Stomach (tissue), 19 donors: ENCODE measurements at places on chromosomes 6 and 20.

DNA sequence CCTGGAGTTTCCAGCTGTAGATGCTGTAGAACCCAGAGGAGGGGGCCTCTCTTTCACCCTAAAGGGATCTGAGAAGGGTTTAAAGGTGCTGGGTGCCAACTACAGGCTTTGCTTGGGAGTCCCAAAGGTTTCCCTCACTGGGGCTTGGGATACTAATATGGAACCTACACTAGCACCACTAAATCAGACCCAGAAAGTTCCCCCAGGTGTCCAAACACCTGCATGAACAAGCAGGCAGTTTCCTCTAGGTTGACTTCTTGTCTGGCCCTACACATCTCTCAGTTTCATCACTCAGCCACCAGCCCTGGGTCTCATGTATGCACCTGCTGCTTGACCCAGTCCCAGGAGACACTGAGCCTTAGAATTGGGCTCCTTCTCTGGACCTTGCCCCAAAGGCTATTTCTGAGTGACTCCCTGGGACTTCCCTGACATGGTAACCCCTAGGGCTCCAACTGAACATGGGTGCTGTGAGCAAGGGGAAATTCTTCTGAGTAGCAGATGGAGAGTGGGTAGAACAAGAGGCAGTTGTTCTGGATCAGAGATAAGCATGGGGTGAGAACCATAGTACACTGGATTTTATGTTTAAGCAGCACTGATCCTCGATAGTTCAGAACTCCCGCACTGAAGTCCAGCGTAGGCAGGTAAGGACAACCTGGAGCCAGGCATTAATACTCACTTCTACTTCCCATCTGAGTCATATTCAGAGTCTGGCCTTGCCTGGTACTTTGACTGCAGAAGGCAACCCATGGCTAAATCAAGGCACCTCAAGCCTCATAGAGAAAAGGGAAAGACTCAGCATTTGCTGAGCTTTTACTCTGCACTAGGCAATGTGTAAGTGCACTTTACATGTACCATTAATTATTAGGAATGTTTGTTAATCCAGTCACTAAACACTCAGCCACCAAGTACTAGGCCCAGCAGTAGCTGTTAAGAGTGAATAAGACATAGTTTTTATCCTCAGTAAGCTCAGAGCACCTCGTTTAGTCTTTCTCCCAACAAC, 16.8 kb downstream of the BCL2L1 start:
- DNase-seq = no peak

DNA sequence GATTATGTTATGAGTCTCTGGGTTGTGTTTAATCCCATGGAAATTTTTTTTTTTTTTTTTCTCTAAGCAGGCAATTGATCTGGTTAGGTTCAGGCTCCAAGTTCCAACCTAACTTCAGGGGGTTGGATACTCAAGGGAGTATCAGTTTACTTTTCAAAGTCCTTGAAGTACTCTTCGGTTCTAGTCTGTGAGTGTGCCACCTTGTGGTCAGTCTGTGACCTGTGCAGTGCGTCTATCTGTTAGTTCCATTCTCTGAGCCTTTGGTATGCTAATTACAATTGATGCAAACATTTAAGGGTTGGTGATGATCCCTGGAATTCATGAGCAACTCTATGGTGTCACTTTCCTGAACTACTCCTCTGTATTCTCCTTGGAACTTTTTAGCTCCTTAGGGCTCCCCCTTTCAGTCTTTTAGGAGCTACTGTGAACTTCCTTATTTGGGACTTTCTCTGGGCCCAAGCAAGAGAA, 342.0 kb downstream of the SOX4 start:
- peak; percentile 55 for DNase-seq

DNA sequence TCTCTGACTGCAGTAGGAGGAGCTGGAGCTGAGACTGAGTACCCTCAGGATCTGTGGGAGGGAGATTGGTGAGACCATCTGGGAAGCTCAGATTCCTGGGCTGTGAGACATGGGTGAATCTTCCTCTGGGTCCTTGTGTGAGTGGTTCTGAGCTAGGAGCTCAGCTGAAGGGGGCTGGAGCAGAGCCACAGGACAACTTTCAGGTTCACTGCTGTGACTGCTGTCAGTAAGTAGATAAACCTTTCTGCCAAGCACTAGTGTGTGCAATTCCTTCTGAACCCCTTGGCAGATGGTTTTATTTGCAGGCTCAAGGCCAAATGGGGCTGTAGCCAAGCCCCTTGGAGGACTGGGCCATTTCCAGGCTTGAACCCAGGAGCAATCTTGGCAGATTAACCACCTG, 49.6 kb upstream of the SNAP91 start:
- DNase-seq = no peak

DNA sequence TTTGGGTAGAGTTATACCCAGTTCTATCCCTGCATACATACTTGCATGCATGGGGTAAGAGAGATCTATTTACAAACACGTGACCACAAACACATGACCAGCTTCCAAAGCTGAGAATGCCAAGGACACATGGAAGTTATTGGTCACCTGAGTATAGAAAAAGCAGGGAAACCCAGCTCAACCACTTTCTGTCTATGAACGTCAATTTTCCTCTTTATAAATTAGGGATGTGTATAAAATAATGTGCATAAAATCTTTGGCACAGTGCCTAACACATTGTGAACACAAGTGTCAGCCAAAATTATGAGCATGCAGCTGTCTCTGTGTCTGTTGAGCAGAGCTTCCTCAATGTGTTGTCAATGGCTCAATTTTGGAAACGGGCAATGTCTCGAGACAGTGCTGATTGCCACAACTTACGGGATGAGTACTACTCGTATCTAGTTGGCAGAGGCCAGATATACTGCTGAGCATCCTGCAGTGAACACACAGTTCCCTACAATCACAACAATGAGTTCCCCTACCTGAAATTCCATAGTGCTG, 44.9 kb downstream of the TPD52L1 start:
- peak; percentile 25 for DNase-seq

GRCh38 chr6:43242908-43243663, at the start of gene TTBK1:
Gene TTBK1, plus strand, starts transcription at chr6:43243481. Its CDS starts 3,180 bp downstream, at chr6:43246661.
- DNase-seq = no peak

DNA sequence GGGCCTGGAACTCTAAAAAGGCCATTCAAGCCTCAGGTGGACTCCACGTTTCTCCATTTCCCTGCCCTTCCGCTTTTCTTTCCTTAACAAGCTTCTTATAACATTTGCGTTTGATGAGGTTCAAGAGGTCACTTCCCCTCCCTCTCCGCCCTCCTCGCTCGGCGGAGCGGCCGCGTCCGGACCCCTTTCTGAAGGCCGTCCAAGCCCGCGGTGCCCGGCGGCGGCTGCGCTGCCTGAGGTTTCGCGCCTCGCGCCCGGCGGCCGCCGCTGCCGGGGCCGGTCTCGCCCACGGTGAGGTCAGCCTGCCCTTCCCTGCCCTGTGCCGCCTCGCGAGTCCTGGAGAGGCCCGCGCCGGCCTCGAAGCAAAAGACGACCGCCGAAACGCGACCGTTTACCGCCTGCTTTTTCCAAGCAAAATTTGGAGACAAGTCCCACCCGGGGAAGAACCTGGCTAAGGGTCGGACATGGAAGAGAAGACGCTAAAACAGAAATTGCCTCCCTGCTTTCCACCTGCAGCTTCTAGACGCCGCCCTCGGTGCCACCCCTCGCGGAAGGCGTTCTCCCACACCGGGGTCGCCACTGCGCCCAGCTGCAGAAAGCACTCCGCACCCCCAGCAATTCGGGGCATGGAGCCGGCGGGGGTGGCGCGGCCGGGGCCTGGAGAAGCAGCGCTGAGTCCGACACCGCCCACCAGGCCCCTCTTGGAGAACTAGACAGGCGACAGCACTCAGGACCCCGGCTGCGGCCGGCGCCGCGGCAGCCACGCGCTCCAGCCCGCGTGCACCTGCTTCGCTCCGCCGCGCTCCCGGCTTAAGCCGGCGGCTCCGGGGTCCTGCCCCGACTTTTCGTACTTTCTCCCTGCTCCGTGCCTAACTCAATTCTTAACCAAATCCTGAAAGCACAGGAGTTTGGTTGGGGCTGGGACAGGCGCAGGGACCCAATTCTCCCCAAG, 11.0 kb upstream of the FOXF2 start:
- no peak for DNase-seq

- no peak for DNase-seq
These were observed 13.2 kb upstream of the FRK start for GRCh38 chr6:116073765-116074440.

GRCh38 chr6:105372142-105372848, 30.6 kb downstream of the PREP start:
- no peak for DNase-seq

- DNase-seq = no peak
These were observed 8.0 kb upstream of the MYBL2 start for GRCh38 chr20:43658723-43659419.

DNA sequence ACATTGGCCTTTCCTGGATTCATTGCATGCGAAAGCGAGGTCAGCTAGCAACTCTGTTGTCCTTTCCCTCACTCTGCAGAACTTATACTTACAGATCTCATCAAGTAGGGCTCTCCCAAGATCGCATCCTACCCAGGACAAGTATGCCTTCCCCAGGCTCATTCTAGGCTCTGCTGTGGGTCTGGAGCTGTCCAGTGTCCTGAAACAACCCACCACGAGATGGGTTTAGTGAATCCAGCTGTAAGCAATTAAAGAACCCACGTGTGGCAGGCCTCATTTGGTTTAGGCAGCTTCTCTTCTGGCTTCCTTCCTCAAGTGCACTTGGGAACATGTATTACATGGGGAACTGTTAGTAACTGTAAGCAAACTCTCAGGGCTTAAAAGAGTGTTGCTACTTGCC, 406.5 kb upstream of the CHD6 start:
- peak; percentile 63 for DNase-seq

GRCh38 chr6:32082478-32082877, 26.7 kb downstream of the TNXB start:
- no peak for DNase-seq

DNA sequence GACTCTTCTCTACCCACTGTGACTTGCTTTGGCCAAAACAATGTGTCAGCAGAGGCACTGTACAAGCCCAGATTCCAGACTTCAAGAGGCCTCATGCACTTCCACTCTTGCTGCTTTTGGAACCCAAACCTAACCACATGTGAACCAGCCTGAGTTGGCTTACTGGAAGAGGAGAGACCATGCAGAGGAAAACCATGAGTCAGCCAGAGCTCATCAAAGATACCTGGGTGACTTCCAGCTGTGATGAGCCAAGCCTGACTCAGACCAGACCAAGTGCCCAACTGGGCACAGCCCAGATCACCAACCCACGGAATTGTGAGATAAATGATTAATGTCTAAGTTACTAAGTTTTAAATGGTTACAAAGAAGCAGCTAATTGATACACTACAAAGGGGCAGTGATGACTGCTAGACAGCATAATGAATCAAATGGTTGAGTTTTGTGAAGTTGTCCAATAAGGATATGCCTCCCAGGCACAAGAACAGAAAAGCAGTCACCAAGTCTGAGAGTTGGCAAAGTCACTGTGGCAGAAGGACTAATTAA, 16.2 kb upstream of the BEND6 start:
- DNase-seq = no peak

DNA sequence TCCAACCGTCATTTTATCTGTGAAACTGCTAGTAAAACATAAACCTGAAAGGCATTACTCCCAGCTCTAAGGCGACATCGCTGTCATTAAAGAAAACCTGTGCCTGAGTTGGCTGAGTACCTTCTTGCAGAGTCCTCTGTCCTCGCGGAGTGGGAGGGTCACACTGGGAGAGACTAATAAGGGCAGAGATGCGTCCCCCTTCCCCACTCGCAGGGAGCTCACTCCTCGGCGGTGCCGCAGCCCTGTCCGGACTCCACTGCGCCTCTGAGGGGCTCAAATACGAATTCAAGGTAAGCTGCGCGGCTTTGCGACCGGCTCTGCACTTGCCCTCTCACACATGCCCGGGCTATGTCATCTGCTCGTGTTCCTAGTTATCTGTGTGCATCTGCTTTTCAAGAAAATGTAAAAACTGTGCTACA, at the start of gene COL19A1:
TSS of gene COL19A1 (plus strand) at position 206 of the 419 bp plus-strand sequence. CDS start 13,012 bp downstream, outside the sequence.
- DNase-seq = no peak

- DNase-seq = no peak
These were observed 14.8 kb upstream of the TAB2 start for GRCh38 chr6:149302723-149303122.

GRCh38 chr20:63369024-63369530, 7.9 kb upstream of the CHRNA4 start:
- no peak for DNase-seq

DNA sequence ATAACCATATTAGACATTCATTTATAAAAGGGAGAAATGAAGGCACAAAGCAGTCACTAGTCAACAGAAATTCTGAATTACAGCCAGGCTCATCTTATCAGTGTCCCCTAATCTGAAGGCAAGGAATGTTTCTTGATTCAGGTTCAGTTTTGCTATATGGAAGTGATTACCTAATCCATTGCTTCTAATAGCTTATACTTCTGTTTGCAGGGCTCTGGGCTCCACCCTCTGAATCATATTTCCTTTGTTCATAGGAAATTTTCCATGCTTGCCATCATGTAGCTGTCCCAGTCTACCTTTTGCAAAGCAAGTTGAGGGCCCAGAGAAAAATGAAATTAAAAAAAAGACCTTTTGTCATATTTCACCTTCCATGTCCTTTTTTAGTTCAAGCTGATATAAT, 96.0 kb downstream of the LCA5 start:
- DNase-seq = no peak

GRCh38 chr6:106724848-106725247, 95.5 kb downstream of the QRSL1 start:
- peak; percentile 69 for DNase-seq
